ENCODE measurements at places on chromosomes 11 and 22. TPM values are rescaled to one million over a fixed set of nuclear protein-coding genes. Genes with fewer than 3 reads are reported as not detected.

- DNase-seq: no peak
These were observed 17.6 kb downstream of the MAP6 start for GRCh38 chr11:75651218-75651617.

Gene P4HA3
- 1.0 TPM for total RNA-seq

DNA sequence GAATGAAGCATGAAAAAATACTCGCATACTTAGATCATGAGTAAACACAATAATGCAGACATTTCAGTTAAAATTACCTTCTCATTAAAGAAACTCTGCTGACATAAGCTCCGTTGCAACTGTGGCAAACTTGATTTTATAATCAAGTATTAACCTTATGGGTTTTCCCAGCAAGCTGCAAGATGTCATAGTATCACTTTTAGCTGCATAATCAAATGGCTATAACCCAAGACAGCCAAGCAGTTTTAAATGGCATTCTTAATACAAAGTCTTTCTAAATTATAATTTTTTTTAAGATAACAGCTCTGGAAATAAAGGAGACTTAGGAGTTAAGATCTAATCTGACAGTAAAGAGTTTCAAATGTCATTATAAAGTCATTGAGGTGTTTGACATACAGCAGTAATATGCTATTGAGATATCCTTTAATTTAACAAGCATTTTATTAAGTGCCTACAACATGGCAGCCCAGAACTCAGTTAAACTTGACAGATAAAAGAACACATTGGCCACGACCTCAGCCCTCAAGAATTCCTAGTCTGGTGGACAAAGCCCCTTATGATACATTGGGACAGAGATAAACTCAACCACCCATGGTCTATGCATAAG, 163.1 kb upstream of the FAT3 start:
- no peak for DNase-seq

Gene GLYATL1
- total RNA-seq: 0.79 TPM

DNA sequence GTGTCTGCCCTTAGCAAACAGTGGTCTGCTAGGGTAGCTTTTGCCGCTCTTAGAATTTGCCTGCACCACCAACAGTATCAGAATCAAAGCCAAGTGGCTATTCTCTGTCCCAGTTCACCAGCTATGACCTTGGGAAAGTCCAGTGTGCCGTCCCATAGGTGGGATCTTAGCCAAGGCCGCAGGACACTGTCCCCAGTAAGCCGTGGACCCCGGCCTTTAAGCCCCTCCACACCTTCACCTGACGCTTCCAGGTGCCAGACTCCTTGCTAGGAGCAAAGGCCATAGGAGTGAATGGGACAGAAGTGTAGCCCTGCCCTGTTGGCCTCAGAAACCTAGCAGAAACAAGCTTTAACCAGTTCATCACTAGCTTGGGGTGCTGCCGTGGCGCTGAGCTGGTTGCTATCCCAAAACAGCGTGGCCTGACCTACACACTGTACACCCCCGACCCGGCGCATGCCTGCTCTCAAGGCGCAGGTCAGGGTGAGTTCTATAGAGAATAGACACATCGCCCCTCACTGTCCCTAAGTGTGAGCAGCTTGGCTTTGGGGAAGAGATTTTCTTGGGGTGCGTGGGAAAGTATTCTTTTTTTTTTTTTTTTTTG, 4.5 kb downstream of the FADD start:
- DNase-seq: no peak

Gene MRPL23
- total RNA-seq: 17.8 TPM

Gene OR8G1
- not detected for total RNA-seq

- no peak for DNase-seq
These were observed 515 bp downstream of the BACE1 start for GRCh38 chr11:117315285-117316196.

DNA sequence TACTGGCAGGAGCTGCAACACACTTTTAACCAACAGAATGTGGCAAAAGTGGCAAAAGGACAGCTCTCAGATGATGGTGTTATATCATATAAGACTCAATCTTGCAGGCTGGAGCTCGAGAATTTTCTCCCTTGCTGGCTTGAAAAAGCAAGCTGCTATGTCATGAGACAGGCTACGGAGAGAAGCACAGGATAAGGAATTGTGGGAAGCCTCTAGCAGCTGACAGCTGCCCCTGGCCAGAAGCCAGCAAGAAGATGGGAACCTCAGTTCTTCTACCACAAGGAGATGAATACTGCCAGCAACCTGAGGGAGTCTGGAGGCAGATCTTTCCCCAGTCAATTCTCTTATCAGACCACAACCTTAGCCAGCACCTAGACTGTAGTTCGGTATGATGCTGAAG, 24.6 kb downstream of the FXYD6 start:
- DNase-seq: no peak

DNA sequence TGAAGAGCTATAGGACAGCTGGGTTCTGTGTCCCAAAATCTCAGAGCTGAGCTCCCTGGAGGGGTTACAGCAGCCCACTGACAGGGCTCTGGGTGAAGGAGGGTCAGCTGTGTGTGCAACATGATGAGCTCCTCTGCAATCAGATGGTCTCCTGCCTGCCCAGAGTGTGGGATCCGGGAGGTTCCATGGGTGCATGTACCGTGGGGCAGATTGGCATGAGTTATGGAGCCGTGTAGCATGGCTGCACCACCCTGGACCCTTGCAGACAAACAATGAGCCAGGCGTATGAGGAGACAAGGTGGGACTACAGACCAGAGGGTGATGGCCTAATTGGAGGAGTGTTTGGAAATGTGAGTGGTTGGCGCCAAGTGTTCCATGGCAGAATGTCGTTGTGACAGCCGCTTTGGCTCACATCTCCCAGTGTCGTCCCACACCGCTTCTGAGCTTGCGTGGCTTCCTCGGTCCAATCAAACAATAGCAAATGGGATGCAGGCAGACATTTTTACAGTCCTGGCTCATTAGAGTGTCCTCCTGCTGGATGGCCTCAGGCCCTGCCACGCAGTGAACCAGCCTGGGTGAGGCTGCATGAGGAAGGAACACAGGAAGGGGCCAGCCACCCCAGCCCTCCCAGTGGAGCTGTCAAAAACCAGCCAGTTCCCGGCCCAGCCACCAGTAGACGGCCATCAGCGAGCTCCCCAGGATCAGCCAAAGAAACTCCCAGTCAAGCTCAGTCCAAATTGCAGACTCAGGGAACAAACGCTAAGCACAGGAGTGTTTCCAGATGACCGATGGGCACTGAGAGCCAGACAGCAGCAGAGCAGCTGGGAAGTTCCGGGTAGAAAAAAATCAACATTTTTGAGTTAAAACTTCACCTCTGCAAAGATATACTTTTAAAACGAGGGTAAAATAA, 1066.9 kb downstream of the BRD1 start:
- no peak for DNase-seq

DNA sequence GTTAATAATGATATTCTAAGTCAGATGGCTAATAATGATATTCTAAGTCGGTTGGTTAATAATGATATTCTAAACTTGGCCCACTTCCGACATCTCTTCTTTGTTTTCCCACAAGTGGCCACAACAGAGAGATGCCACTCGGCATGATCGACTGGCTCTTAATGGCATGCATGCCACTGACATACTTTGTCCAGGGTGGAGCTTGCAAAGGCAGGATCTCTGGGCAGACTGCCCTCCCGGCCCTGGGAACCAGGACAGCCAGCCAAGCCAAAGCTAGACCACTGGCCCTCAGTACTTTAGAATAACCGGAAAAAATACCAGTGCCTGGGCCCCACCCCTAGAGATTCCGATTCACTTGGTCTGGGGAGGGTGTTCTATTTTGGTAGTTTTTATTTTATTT, 78.1 kb downstream of the KIAA1671 start:
- no peak for DNase-seq

DNA sequence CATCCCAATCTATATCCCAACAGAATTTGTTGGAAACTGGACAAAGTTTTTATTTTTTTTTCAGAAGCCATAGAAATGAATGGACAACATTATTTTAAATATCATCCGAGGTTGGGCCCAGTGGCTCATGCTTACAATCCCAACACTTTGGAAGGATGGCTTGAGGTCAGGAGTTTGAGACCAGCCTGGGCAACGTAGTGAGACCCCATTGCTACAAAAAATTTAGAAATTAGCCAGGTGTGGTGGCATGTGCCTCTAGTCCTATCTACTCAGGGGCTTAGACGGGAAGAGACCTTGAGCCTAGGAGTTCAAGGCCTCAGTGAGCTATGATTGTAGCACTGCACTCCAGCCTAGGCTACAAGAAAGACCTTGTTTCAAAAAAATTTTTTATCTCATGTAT, 4.1 kb upstream of the SLC37A4 start:
- no peak for DNase-seq

Gene INPP5J
- total RNA-seq: 0.32 TPM

GRCh38 chr22:47167056-47167455, 404.6 kb downstream of the TBC1D22A start:
- DNase-seq: no peak

Gene CARNS1
- 0.63 TPM for total RNA-seq

- no peak for DNase-seq
These were observed 1123.4 kb upstream of the RAG2 start for GRCh38 chr11:37721485-37721884.

DNA sequence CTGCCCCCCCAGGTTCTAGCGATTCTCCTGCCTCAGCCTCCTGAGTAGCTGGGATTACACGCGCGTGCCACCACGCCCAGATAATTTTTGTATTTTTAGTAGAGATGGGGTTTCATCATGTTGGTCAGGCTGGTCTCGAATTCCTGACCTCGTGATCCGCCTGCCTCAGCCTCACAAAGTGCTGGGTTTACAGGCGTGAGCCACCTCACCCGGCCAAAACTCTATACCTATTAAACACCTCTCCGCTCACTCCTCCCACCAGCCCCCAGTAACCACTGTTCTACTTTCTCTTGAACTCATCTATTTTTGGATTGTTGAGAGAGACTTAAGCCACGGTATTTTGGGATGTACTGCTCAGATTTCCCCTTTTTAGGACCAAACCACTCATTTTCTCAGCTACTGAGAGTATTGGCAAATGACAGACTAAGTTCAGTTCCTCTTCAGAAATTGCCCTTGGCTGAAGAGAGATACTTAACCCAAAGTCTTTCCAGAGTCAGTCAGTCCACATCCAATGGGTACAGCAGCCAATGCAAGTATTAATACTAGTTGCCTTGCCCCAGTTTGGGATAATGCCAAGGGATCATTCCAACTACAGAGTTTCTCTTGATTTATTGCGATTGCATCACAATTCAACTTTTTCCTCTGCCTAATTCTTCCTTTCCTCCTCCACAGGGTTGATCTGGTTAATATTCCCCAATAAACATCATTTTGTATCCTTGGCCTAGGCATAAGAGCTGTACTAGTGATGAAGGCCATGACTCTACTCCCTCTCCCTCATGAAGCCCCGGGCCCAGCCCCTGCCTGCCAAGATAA, 36.8 kb upstream of the CSTF3 start:
- no peak for DNase-seq

DNA sequence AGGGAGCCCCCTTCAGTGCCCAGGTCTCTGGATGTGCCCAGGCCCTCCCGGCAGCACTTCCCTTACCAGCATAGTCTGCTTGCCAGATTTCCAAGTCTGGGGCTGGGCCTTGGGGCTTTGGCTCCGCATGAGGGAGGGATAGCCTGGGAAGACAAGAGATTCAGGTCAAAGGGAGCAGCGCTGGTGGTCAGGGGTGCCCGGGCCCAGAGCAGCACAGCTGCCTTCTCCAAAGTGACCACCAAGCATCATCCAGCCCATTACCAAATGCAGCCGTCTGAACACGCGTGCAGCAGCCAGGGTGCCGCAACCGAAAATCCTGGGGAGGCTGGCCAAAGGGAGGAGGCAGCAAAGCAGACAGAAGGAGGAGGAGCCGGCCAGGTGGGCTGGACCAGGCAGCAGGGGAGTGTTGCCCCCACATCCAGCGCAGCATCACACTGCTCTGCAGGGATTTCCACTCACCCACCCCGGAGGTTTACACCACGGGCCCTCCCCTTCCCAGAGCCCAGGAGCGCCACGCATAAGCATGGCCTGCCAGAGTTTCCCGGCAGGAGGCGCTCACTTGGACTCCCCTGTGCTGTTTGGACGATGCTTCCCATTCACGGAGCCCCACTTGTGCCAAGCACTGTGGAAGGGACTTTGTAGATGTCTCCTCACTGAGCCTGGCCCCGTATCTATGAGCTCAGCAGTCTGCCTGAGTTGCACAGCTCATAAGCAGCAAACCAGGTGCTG, 22.5 kb downstream of the TRIM29 start:
- DNase-seq: no peak

DNA sequence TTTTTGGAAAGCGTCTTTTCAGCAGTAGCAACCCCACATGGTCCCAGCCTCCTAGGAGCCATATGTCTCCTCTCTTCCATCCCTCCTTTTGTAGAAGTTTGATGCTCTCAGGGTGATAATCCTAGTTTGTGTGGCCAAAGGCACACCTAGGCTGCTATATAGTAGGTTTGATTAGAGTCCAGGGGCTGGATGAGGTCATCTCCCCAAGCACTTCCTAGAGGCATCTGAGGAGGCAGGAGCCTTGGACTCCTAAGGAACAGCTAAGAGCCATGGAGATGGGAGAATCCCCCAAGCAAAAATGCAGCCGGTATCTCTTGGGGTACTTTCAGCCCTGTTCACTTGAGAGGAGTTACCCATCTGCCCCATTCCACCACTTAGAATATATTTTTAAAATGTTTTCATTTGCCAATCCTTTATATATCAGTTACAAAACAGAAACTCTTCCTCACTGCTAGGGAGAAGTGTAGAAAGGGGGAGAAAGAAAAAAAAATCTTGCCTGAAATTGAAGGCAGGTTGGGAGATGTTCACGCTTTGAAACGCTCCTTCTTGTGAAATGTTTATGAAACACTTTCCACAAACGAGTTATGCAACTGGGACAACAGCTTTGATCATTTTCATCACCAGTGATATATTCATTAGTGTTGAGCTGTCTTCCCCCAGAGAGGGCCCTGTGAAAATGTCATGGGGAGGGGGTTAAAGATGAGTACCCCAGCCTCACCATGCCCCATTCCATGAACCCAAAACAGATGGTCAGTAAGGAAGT, 31.9 kb upstream of the TLCD5 start:
- no peak for DNase-seq

- no peak for DNase-seq
These were observed 565.5 kb upstream of the ANO3 start for GRCh38 chr11:25766332-25767015.

DNA sequence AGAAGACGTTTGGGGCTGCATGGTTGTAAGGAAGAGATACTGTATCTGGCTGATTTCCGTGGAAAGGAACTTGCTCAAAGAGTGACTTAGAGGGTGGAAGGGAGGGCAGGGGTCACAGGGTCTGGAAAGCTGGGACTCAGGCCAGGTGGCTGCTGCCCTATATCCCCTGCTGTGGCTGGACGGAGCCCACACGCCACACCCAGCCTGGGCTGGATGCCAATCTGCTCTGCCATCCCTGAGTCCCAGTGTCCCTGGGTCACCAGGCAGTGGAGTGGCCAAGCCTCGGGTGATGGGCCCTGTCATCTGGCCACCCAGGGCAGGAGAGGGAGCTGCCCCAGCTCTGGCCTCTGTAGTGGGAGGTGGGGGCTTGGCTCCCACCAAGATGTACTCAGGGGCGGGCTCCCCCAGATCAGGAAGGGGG, 26.5 kb upstream of the KRTAP5-7 start:
- DNase-seq: no peak

DNA sequence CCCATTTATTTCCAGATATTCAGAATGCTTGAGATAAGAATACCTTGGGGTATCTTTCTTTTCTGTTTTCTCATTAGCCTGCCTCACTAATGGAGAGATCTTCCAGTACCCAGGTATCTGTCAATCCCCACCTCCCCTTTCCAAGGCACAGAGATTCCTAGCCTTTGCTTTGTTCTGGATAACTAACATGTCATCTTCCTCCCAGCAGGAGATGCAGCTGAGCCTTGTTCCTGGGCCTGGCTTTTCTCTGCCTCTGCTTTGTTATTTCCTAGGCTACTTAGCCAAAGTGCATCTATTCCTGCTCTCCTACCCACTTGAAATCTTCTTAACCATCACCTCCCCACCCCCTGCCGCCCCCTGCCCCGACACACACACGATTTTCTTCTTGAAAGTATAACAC, 297.1 kb downstream of the NELL1 start:
- no peak for DNase-seq

GRCh38 chr11:131763193-131763890, 392.9 kb downstream of the NTM start:
- DNase-seq: no peak
